ENCODE measurements at places on chromosomes 5 and 9.
A peak's percentile ranks its signal among the peaks of the same experiment; 100 is the strongest.

- no peak for DNase-seq
Measured at GRCh38 chr5:108728566-108729241, 19.0 kb upstream of the FER start.

DNA sequence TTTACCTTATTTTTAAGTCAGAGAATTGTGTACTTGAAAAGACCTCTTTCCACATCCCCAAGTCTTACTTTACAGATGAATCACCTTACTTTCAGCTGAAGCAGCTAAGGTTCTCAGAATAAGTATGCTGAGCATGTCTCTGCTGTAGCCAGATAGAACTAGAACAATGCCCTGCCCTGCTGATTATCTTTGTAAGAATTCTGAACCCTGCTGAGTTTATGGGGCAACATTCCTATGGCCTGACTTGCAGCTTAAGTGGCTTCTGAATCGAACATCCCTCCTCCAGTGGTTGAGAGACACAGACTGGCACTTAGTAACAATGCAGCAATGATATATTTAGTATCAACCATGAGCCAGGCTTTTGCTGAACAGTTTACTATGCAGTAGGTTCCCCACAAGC is 592.0 kb upstream of the WWC1 start:
- peak; percentile 99 for DNase-seq

- DNase-seq = no peak
Measured at GRCh38 chr9:87885484-87886189, 3.0 kb downstream of the SPATA31E1 start.

GRCh38 chr5:56649569-56649968 is 165.8 kb upstream of the MAP3K1 start:
- no peak for DNase-seq

- DNase-seq = no peak
Measured at GRCh38 chr5:170701334-170701733, 82.2 kb upstream of the GABRP start.

GRCh38 chr5:80703291-80703690 is 48.5 kb upstream of the DHFR start:
- no peak for DNase-seq

GRCh38 chr9:128505414-128505765 is 871 bp downstream of the GLE1 start:
- DNase-seq = no peak

DNA sequence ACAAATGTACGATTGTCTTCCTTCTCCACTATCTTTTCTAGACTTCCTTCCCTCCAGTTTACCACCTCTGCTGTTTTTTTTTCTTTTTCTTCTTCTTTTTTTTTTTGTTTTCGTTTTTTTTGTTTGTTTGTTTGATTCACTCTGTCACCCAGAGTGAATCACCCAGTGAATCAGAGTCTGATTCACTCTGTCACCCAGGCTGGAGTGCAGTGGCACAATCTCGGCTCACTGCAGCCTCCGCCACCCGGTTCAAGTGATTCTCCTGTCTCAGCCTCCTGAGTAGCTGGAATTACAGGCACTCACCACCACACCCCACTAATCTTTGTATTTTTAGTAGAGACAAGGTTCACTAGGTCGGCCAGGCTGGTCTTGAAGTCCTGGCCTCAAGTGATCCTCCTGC is 375.7 kb downstream of the NTRK2 start:
- DNase-seq = no peak

DNA sequence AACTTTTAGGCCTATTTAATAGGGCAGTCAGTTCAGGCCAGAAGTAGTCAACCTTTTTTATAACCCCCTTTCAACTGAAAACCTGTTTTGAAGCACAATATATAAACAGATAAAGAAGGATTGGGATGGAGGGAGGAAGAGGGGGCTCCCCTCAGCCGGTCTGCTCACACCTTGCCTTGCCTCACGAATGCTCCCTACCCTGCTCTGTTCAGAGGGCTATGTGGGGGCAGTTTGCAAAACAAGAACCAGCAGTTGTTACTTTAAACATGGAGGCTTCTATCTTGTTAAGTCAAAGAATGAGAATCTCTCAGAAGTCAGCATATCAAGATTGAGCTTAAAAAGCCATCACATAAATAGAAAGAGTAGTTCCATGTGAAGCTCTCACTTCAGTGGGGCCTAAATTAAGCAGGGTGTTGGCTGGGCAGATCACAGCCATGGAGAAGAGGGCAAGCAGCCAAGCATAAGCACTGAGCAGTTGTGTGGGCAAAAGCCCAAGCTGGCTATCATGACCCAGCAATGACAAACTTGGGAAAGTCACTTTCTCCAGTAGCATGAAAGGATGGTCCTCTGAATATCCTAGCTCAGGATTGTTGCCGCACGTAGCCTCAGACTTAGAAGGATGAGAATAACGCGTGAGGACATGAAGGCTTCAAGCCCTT is 70.6 kb downstream of the ALDH1A1 start:
- DNase-seq = no peak

- peak; percentile 97 for DNase-seq
Measured at GRCh38 chr5:143554187-143554717, 150.8 kb upstream of the NR3C1 start.

GRCh38 chr5:87829217-87829551 is 416.5 kb upstream of the CCNH start:
- DNase-seq = no peak

DNA sequence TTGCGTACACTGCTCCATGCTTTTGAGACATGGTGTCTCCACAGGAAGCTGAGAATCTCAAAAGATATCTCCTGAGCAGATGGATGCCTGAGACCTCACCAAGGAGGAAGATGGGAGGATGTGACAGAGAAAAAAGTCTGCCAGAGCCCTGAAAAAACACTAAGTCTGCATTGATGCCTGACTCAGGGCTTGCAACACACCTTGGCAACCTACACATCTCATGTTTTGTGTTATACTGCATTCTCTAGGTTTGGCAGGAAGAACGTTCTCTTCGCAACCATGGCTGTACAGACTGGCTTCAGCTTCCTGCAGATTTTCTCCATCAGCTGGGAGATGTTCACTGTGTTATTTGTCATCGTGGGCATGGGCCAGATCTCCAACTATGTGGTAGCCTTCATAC is 19.2 kb downstream of the SLC22A4 start:
- no peak for DNase-seq

GRCh38 chr5:136080483-136081216 is 51.9 kb downstream of the TGFBI start:
- DNase-seq = peak; percentile 77

DNA sequence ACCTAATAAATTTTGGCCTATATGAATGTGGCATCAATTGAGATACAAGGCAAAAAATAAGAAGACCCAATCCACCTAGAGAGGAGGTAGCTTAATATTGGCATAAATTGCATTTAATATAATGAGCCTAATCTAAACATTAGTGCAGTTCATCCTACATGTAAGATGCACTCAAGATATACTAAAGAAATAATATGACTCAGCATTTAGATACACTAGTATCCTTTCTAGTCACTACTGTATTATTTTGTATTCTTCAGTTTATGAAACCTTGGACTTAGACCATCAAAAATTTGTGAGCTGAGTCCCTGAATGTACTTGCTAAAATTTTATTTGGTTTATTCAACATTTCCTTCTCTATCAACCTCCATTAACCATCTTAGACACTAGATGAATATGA is 104.7 kb downstream of the RAB3C start:
- DNase-seq = no peak

- no peak for DNase-seq
Measured at GRCh38 chr5:10118150-10118549, 131.5 kb downstream of the ATPSCKMT start.

DNA sequence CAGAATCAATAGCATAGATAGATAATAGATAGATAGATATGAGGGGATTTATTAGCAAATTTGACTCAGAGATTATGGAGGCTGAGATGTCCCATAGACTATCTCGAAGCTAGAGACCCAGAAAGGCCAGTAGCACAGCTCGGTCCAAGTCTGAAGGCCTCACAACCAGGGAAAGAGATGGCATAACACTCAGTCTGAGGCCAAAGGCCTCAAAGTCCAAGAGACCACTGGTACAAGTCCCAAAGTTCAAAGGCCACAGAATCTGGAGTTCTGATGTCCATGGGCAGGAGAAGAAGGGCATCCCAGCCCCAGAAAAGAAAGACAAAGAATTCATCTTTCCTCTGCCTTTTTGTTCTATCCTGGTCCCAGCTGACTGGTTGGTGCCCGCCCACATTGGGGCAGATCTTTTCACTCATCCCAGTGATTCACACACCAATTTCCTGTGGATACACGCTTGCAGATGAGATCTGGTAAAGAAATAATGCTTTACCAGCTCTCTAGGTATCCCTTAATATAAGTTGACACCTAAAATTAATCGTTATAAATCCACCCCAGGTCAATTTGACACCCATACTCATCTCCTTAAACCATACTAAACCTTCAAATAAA is 127.8 kb upstream of the FBN2 start:
- DNase-seq = no peak

DNA sequence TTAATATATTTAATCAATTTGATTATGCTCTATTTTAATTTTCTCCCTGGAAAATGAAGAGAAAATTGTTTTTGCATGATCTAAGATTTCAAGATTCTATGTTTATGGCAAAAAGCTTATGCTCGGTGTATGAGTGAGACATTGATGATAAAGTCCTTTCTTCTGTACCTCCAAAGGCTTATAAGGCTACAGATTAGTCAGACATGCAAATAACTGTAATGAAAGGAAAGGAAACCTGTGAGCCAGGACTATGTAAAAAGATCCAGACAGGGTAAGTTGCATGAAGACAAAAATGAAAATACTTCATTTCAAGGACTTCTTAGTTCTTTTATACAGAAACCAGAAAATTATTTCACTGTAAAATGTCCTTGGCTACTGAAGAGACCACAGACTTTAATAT is 52.2 kb upstream of the EDIL3 start:
- no peak for DNase-seq

GRCh38 chr5:169325273-169325672 is 24.3 kb upstream of the SLIT3 start:
- DNase-seq = no peak

- DNase-seq = no peak
Measured at GRCh38 chr9:34624475-34625185, 4.2 kb downstream of the ARID3C start.

DNA sequence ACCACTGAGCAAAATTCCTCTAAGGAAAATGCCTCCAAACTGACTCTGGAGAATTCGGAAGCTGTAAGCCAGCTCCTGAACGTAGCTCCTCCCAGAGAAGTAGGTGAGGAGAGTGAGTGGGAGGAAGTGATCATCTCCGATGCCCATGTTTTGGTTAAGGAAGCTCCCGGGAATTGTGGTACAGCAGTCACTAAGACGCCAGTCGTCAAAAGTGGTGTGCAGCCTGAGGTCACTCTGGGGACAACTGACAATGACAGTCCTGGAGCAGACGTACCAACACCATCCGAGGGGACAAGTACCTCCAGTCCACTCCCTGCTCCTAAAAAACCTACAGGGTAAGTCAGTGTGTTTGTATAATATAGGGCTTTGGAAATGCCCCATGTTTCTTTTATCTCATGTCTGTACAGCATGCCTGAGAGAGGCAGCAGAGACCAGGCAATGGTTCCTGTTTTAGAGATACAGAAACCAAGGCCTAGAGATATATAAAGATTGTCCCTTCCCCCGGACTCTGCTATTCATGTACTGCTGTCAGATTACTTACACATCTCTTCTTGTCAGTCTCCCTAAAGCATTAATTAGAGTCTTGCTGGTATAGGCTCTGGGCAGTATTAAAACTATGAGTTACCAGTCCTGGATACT is 23.9 kb downstream of the HMGXB3 start:
- no peak for DNase-seq

DNA sequence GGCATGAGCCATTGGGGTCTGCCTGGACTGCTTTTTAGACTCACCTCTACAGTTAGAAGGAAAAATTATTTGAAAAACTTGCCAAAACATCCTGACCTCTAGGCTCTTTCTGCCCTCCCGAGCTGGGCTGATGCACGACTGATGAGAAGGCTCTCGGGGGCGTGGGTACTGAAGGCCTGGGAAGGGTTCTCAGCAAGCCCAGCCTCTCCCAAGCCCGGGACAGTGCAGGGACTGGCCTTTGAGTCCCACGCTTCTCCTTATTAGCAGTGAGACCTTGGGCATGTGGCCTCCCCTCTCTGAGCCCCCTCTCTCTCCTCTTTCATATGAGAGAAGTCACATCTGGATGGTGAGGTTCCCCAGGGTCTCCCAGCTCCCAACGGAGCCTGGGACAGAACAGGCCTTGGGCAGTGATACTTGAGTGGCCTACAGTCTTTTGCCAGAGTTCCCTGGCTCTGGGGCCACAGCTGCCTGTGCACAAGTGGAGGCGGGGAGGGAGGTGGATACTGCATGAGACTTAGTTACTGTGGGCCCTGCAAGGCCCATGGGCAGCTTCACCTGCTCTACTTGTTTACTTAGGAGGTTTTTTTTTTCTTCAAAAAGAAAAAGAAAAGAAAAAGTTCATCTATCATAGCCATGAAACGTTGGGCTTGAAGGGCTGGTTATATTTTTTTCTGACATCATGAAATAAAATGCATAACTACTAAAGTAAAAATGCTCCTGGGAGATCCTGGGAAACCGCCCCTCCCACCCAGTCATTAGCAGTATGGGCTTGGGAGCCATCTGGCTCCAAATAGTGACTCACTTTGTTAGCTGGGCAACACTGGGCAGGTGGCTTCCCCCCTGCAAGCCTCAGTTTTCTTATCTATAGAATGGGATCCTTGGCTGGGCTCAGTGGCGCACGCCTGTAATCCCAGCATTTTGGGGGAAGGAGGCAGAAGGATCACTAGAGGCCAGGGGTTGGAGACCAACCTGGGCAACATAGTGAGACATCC is 139.4 kb downstream of the GAPVD1 start:
- DNase-seq = no peak

- DNase-seq = no peak
Measured at GRCh38 chr5:142685418-142686209, at the start of gene FGF1. FGF1 (minus strand) TSS chr5:142686090; CDS start chr5:142614127, 71,963 bp downstream.

- DNase-seq = no peak
Measured at GRCh38 chr5:154284433-154284832, 93.9 kb downstream of the GALNT10 start.

DNA sequence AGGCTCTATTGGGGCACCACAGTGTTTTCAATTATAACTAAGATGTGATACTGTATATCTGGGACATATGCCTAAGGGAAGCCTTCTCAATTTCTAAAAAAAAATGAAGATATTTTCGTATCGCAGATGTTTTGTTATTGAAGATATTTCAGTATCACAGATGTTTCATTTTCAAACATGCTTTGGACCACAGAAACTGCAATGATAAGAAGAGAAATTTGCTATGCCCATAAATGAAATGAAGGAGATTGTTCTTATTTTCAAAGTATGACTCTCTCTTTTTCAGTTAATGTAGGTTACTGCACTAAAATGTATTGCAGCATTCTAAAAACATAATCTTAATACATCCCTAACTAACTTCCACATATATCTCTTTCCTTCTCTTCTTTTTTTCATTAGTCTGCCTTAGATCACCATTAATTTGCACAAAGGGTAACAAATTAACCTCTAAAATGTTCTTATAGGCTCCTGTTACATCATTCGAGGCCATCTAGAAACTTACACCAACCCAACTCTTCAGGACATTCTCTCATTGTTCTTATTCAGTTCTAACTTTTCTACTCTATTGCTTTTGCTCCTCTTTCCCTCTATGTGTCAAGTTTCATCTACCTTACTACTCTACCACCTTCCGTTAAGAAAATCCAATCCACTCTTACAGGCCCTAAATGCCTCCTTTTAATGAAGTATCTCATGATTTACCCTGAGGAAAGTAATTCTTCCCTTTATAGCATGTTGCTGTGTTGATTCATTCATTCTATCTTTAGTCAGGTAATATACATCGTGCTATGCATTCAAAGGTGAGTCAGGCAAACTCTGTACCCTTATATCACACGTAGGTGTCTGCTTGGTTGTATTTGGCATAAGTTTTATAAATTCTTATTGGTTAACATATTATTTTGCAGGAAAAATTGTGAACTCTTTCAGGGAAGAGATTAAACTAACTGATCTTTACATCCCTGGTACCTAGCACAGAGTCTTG is 70.5 kb downstream of the ST8SIA4 start:
- DNase-seq = no peak

- no peak for DNase-seq
Measured at GRCh38 chr5:58452566-58453258, 7.2 kb downstream of the PLK2 start.

Data from AG04449 (cell line).